ENCODE measurements at places on chromosomes 12 and 14.

- DNase-seq = no peak
Observed at GRCh38 chr12:113469224-113469948, 2.3 kb downstream of the LHX5 start.

DNA sequence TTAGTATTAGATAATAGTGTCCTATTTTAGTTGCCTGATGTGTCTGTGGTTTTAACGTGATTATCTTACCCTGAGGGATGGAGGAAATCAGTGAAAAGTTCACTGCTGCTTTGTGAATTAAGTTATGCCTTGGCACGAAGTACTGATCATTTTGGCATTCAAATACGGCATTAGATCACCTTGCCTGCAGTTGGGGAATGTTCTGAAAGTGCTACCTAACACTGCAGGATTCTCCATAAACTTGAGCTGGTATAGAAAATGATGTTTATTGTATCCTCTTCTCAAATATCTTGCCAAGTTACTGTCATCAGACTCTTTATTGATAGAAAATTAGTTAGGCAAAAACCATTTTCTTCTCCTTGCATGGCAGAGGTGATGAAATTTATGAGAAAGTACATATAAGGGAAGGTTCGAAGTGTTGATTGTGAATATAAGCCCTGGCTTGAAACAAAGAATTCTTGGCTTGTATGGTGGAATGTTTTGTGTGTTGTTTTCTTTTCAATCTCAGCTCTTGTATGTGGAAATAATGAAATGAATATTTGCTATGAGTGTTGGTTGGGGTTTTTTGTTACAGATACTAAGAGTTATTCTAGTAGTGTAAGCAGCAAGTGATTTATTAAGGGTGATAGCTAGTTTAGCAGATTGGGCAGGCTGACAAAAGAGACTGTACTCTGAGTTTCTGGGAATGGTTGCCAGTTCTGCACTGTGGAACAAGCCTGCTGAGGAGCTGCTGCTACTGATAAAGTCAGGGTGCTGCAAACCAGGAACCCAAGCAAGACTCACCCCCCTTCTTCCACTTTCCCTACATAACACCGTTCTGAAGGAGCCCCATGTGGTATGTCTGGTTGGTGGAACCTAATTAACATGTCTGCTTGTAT is 448.3 kb downstream of the PCNX1 start:
- DNase-seq = peak; percentile 16

GRCh38 chr12:6923003-6923732 is 4.6 kb upstream of the ATN1 start:
- DNase-seq = no peak

GRCh38 chr12:106918746-106919145 is 37.0 kb upstream of the TMEM263 start:
- DNase-seq = no peak

- DNase-seq = no peak
Observed at GRCh38 chr12:77998236-77998786, 167.6 kb downstream of the NAV3 start.

DNA sequence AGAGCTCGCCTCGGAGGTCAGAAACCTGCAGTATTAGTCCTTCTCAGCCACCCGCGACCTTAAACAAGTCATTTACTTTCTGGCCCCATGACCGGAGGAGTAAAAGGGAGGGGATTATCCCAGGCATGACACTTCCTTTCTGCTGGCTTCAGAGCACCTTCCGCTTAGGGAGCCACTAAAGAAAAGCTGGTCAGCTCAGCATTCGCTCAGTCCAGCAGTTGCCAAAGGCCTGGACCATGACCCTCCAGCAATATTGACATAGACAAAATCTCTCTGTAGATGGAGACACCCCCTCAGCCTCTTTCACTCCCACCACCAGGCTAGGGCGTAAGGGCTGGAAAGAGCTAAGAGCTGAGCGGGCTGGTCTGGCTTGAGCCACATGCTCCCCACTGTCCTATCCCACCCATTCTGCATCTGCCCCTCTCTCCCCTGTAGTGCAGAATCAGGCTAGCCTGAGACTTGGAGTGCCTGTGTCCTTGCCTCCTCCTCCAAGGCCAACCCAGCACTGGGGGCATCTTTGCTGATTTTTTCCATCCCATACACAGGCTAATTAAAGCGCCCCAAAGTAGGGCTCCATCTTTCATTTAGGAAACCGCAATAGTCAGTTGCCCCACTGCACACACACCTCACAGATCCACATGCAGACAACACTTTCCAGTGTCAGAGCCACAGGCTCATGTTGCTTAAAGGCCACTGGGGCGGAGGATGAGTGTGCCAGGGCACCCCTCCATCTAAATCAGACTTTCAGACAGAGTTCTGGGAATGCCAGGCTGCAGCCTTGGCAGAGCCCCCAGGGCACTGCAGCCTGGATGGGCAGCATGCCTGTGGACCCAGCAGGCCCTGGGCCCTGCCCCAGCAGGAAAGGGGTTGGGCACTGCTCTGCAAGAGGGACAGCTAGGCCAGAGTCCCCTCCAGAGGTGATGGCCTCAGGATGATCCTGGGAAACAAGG is 4.0 kb upstream of the CPNE6 start:
- DNase-seq = no peak

DNA sequence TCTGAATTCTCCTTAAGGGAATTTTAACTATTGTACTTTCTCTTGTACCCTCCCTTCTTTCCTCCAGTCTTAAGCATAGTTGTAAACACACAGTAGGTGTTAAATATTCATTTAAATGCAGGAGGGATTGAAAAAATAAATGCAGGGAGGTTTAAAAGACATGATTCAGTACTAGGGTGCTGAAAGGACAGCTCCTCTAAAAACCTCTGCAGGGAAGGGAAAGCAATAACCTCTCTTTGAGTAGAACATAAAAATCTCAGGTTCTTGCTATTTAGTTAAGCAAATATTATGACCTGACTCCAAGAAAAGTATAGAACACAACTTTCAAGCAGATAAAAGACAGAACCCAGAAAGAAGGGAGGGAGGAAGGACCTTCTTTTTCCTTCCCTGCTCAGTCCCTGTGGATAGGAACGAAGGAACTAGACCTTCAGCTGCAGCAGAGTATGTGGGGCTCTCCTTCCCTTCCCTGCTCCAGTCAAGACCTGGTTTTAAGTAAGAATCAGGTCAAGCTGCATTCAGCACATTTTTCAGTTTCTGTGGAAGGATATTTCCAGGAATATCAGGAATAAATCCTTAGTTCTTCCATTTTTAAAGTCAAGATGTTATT is 4.7 kb downstream of the MAP3K9 start:
- DNase-seq = no peak

- DNase-seq = no peak
Observed at GRCh38 chr12:12511895-12512711, 50.6 kb downstream of the DUSP16 start.

DNA sequence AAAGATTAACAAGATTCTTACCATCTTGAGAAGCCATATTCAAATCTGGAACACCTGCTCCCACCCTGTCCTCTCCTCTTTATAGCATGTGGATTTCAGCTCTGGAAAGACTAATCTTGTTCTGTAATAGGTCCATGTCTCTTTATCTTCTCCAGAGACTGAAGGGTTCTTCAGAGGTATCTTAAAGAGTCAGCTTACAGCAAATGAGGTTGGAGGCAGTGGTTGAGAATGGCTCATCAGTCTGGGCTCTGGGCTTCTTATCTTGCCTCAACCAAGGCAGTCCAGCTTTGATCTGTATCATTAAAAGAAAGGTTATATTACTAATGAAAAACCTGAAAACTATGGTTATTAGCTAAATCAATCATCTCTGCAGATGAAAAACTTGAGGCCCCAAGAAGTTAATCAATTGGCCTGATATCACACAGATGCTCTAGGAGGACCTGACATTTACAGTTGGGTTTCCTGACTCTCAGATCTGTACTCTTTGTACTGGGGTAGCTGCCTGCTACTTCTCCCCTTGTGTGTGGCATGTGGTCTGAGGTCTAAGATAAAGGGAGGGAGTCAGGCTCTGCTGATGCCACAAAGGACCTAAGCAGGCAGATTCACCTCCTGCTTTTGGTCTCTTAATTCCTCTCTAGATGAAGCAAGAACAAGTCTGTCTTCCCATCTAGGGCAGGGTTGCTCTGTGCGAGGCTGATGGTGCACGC is 1.7 kb upstream of the AKAP6 start:
- no peak for DNase-seq

DNA sequence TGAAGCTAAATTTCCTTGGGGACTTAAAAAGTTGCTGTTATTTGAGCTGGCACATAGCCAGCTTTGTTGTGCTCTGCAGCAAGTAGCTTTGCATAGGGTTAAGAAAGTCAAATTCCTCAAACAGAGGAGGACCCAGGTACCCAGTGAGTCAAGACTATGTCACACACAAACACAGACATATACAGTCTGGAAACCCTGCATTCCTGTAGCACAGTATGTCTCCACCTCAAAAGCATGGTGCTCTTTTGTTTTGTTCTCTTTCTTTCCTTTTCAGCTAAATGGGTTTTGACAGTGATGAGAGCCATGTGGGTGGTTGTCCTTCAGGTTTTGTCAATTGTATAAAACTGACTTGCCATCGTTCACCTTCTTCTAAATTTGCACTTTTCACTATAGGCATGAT is 179.6 kb upstream of the DIO2 start:
- DNase-seq = no peak
